Activated T-helper 2 cell treated with anti-CD3 and anti-CD28 coated beads, Interferon-gamma antibody, Interleukin-2, Interleukin-4, amounts not matched to agents 10 μg/mL and 5 μg/mL and 100 μg/mL, durations not matched to agents 14 hours and 24 hours and 36 hours (primary cell): ENCODE measurements at places on chromosomes 5 and 9. TPM values are rescaled to one million over a fixed set of nuclear protein-coding genes. Genes with fewer than 3 reads are reported as not detected.

DNA sequence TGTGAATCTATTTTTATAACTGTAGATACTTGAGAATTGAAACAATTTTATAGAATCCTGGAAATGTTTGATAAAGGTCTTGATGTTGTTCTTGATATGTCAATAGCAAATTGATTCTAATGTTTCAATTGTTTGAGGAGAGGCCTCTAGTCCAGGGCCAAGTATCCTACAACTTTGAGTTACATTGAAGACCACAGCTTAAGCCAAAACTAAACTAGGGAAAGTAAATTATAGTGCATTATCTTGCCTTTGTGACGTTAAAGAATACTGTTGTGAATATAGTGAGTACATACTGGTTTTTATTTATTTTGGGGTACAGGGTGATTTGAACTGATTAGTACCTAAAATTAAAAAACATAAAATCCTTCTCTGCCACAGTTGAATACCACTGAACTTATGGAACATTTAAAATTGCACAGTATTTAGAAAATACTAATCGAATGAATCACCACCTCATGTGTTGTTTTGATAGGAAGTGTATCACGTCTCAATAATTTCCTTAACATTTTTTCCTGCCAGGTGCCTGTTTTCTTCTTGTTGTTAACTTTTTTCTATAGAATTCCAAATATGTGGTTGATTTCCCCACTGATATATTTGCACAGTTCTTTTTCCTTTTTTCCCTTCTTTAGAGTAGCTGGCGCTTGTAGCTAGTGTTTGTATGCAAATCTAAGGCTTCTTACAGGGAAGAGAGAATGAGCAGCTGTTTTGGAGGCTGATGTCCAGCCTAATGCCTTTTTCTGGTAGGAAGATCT is 12.5 kb downstream of the ARHGEF28 start:
- no peak for DNase-seq

DNA sequence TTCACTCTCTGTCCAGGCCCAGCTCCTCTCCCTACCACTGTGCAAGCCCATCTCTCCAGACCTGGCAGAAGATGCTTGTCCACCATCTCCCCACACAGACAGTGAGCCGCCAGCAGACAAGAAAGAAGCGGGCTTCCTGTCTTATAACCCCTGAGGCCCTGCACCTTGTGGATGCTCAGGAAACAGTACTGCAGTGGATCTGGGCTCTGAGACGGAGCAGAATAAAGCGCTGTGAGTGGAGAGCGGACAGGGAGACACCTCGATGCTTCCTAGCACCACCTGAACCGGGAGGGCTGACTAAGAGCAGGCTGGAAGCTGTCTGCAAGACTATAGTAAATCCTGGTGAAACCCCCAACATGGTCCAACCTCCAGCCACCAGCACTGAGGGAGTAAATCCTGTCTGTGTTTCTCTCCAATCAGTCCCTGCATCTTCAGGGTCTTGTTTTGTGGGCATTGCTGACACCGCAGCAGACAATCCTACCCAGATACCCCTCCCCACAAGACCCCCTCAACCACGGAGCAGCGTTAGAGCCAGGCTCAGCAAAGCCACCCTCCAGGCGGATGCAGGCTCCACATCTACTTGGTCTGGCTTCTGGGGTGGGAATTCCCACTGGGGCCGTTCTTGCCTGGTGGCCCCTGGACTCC is 18.7 kb downstream of the ORM2 start:
- no peak for DNase-seq

Gene HRCT1
- total RNA-seq = not detected in 2 replicates

Gene TEX53
- total RNA-seq = not detected in 2 replicates

DNA sequence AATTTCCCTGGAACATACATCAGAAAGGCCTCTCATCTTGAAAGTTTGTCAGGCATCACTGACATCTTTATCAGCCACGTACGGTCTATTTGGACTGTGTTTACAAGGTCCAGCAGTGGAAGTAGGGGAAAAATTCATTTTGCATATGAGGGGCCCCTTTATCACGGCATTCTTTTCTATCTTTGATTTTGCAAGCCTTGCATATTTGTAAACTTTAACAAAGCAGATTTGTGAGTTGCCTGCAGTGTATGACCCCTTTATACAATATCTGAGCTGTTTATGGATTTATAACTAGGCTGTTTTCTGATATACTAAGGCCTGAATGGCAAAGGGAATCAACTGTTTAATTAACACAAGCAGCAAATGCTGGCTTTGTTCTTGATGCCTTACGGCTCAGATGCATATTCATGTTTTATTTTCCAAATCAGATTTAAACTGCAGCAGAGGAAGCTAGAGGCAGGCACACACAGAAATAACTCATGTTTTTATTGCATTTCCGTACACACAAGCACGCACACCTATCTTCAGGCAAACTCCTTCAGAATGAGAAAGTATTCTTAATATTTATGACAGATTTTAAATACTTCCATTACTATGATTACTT is 61.1 kb downstream of the CD180 start:
- no peak for DNase-seq

- DNase-seq = no peak
Measured at GRCh38 chr9:93465855-93466254, 12.5 kb upstream of the FAM120AOS start.

DNA sequence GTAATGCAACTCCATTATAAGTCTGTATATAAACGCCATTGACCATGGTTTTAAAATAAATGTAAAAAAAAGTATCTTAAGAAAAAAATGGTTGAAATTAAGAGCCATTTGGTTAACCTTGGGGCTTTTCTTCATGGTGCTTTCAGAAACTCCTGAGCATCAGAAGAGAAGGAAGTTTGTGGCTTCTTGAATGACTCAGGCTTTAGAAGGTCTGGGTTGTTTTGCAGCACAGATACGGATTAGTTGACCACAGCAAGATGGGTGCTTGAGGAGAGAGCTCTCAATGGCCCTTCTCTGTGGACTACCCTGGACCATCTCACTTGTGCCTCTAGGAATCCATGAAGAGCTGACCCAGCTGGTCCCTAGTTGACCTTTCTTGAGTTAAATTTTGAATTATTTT is 189.5 kb downstream of the TMEM38B start:
- no peak for DNase-seq

Gene PCDHGA11
- total RNA-seq = 0.21 and 0.39 TPM in 2 replicates

GRCh38 chr9:112881331-112881730 is 9.3 kb downstream of the SLC46A2 start:
- no peak for DNase-seq

GRCh38 chr9:89919171-89919681 is 314.4 kb downstream of the GADD45G start:
- DNase-seq = peak; percentile 31

DNA sequence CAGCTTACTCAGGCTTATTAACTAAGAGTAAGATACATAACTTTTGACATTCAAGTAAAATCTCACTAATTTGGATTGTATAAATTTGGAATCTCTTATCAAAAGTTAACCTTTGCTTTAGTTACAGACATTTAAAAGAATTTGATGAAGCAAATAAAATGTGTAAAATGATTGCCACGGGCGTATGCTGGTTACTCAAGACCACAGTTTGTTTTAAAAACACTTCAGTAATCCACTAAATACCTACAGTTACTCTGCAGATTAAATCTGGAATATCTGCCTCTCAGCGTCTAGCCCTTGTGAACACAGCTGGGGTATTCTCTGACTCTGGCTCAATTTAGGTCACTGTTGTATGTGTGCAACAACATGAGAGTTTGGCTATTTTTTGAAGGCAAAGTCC is 143.8 kb downstream of the MCTP1 start:
- DNase-seq = no peak

- DNase-seq = no peak
Measured at GRCh38 chr5:142323480-142324135, 1.2 kb downstream of the SPRY4 start.

Gene PCDHB10
- total RNA-seq = not detected in 2 replicates

Gene MYOZ3
- total RNA-seq = 0.09 TPM in 2 replicates

Gene AGPAT2
- 38.3 and 40.5 TPM in 2 replicates for total RNA-seq

- no peak for DNase-seq
Measured at GRCh38 chr9:128742401-128742800, 18.5 kb upstream of the ZDHHC12 start.

- DNase-seq = no peak
Measured at GRCh38 chr5:164637931-164638521, 1132.6 kb downstream of the MAT2B start.

Gene TMEM232
- 0.80 and 1.1 TPM in 2 replicates for total RNA-seq

DNA sequence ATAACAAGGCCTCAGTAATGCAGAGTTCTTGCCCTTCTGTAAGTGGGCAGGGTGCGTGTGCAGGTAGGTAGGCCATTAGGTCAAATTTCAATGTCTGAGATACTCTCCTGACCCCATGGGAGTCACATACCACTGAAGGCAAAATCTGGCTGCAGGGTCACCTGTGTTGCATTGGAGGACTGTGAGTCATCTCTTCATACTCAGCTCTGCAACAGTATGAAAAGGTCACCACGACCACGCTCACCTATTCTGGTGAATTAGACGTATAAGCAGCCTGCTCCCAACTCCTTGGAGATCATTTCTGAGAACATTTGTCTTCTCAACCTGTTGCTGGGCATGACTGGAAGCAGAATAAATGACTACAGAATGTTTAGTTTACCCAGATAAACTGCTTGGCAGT is 599.8 kb downstream of the PDE4D start:
- DNase-seq = no peak

GRCh38 chr9:131950487-131950886 is 129.2 kb downstream of the MED27 start:
- no peak for DNase-seq

Gene RNF183
- total RNA-seq = 0.30 TPM in 1 of 2 replicates, not detected in the other

DNA sequence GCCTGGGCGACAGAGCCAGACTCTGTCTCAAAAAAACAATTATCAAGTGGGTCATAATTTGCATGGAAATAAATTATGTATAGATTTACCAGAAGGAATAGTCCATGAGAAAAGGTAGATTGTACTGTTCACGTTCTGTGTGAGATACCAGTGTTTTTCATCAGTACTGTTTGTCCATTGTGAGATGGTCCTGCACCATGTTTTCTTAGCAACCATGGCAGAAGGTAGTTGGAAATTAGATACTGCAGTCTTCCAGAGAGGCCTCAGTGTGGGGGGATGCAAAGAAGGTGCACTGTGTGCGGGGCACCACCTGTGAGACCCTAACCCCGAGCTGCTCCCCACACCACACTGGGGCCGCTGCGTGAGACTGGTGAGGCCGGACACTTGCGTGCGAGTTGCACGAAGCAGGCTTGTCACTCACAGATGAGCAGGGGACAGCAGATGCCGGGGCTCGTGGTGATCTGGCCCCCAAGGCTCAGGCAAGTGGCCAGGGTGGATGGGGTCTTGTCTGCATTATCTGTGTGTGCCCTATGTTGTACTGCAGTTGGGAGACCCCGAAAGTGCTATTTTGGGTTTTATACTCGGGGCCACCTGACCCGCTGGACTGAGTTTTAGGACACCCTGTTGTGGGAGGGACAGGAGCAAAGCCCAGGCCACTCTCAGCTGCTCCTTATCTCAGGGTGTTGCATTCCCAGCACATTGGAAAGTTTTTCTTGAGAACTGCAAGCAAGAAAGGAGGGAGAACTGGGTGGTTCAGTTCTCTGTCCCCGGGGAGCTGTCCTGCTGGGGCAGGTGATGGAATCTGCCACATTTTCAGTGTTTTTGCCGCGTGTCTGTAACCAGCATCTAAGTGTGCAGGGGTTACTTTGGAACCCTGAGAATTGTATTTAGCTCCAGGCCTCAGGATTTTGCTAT is 61.9 kb downstream of the EHMT1 start:
- no peak for DNase-seq

Gene TNFSF15
- total RNA-seq = 0.25 and 0.28 TPM in 2 replicates

Gene LEAP2
- total RNA-seq = 4.3 and 4.4 TPM in 2 replicates

DNA sequence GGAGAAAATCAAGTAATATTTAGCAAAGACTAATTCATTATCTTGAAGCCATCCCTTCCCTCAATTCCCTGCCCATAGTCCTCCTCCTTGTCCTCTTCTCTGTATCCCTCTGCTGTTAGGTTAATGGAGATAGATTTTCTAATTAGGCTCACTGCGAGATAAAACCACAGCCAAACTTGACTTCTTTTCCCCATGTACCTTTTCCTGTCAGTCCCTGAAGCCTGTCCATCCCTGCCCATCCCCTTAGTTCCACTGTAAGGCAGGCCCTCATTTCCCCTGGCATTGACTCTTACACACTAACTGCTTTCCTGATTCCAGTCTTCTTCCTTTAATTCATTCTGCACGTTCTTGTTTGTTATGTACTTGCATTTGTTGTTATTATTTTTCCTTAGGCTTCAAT is 1.2 kb downstream of the TLR4 start:
- DNase-seq = no peak

Gene CORO2A
- total RNA-seq = 0.87 and 0.96 TPM in 2 replicates

- no peak for DNase-seq
Measured at GRCh38 chr9:72952381-72952690, 517 bp downstream of the ALDH1A1 start.

DNA sequence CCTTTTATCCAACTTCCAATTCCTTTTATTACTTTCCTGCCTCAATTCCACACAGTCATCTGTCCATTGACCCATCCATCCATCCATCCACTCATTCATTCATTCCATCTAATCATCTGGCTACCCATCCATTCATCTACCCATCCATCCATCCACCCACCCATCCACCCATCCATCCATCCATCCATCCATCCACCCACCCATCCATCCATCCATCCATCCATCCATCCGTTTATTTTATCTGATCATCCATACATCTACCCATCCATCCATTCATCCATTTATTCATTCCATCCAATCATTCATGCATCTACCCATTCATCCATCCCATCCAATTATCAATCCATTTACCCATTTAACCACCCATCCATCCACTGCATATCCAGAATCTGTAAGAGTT is 11.6 kb downstream of the PAEP start:
- DNase-seq = no peak

Gene WNT8A
- total RNA-seq = not detected in 2 replicates

Gene CSF1R
- total RNA-seq = 0.18 and 0.27 TPM in 2 replicates

DNA sequence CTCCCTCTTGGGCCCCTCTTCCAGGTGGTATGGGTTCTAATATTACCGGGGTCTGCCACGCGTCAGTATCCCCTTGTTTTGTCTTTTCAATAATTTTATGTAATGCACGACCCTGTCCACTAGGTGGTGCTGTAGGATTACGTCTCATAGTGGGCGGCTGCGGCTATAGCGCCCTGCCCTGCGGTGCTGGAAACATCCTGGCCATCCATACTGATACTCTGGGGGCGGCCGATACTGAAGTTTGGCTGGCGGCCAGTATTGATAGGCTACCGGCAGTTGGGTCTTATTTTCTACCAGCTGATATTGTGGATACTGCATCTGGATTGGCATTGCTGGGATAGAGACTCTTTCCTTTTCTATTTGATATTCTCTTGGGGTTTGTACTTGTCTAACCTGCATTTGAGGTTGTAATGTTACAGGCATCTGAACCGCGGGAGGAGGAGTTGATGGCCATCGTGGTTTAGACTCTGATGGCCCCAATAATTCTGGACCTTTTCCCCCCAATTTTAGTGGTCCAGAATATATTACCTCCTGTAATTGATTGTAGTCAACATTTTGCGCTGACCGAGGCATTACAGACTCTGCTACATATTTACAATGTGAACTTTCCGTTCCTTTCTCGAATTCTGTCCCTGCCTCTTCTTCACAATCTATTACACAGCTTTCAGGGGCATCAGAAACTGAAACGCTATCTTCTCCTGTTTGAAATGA is 3.3 kb upstream of the TMEM141 start:
- DNase-seq = peak; percentile 70

GRCh38 chr9:130128733-130129431 is 43.3 kb upstream of the NCS1 start:
- peak; percentile 38 for DNase-seq

Gene SPINK4
- not detected in 2 replicates for total RNA-seq

Gene HSPA5
- 283 and 285 TPM in 2 replicates for total RNA-seq

GRCh38 chr9:515665-516064 is 301.0 kb downstream of the DOCK8 start:
- no peak for DNase-seq
